ENCODE measurements at places on chromosomes 12 and 14. TPM values are rescaled to one million over a fixed set of nuclear protein-coding genes. Genes with fewer than 3 reads are reported as not detected.

The ULK1 gene
- 13.8 TPM for total RNA-seq

The RASSF9 gene
- not detected for total RNA-seq

The SALL2 gene
- 4.8 TPM for total RNA-seq

The SMCO2 gene
- total RNA-seq, result not detected

The COQ10A gene
- 7.0 TPM for total RNA-seq

The LTBR gene
- total RNA-seq, result 1.9 TPM

The PLEKHD1 gene
- 0.05 TPM for total RNA-seq

The KERA gene
- total RNA-seq, result not detected

The RNASE3 gene
- total RNA-seq, result not detected

The GPRC5D gene
- total RNA-seq, result not detected

The PLEKHG7 gene
- not detected for total RNA-seq

The CD163L1 gene
- not detected for total RNA-seq

The GALNT16 gene
- total RNA-seq, result not detected
